ENCODE measurements at places on chromosomes 4 and X.

GRCh38 chrX:123731987-123732669 lies 724 bp downstream of the THOC2 start:
- DNase-seq, result no peak

- DNase-seq, result no peak
Observed at GRCh38 chr4:140056015-140056414, 98.0 kb downstream of the MAML3 start.

DNA sequence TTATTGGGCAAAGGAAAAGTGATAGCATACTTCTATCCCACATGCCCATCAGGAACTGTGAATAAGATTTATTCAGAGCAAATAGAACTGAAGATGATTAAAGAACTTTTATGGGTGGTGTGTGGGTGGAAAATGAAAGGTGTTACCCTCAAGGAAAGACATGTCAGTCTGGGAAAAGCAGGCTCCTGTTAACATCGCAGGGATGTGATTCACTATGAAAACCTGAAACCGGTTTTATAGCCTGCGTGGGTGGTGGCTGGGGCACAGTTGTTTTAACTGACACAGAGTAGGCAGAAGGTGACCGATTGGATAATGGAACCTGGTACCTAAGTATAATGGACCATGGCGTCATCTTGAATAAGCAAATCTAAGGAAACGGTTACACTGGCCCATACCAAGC lies 61.3 kb upstream of the CASK start:
- DNase-seq, result no peak

GRCh38 chr4:73525611-73526010 lies 44.1 kb downstream of the AFM start:
- no peak for DNase-seq

DNA sequence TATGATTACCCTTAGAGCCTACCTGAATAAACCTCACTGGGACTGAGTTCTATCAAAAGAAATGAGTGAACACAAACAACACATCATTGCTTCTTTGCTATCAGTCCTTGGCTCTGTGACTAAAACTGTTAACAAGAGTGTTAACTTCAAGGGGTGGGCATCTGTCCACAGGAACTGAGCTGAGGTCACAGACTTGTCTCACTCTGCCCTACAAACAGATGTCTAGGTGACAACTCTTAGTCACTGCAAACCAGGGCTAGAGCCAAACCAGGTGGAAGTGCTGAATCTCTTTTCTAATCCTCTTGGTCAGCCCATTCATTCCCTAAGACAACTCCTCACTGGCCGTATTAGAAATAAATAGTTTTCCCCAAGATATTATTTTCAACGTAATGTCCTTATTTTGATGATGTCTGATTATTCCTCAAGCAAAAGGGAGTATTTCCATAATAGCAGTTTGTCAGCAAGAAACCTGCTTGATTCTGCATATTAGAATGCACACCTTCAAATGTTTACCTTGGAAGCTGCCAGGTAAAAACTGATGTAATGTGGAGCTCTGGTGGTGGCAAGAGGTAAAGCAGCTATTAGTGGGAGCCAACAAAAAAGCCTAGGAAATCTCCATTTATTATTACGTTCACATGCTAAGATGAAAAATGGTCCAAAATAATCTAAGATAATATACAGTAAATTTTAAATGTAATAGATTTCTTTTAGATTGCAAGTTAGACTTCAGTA lies 4.0 kb downstream of the COL25A1 start:
- peak; percentile 34 for DNase-seq

GRCh38 chr4:86247906-86248305 lies 111.9 kb downstream of the MAPK10 start:
- DNase-seq, result no peak

GRCh38 chr4:152081024-152081423 lies 320.2 kb upstream of the GATB start:
- DNase-seq, result no peak
